Iris pigment epithelial cell (primary cell): ENCODE measurements at places on chromosomes 3 and 15.
A peak's percentile ranks its signal among the peaks of the same experiment; 100 is the strongest.

DNA sequence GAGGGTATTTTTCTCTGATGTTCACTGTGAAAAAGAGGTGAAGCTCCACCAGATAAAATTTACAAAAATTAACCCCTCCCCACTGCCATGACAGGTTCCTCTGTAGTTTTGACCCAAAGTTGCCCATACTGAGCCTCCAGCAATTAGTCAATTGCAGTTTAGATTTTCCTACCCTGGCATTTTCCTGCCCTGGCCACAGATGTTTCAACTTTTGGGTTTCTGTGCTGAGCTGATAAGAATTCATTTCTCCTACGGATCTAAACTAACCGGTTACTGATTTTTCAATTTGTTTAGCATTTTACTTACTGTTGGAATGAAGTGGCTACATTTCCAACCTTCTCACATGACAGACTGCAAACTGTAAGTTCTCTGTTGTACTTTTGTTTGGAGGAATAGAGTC is 1346.1 kb upstream of the EPHA6 start:
- DNase-seq = no peak

DNA sequence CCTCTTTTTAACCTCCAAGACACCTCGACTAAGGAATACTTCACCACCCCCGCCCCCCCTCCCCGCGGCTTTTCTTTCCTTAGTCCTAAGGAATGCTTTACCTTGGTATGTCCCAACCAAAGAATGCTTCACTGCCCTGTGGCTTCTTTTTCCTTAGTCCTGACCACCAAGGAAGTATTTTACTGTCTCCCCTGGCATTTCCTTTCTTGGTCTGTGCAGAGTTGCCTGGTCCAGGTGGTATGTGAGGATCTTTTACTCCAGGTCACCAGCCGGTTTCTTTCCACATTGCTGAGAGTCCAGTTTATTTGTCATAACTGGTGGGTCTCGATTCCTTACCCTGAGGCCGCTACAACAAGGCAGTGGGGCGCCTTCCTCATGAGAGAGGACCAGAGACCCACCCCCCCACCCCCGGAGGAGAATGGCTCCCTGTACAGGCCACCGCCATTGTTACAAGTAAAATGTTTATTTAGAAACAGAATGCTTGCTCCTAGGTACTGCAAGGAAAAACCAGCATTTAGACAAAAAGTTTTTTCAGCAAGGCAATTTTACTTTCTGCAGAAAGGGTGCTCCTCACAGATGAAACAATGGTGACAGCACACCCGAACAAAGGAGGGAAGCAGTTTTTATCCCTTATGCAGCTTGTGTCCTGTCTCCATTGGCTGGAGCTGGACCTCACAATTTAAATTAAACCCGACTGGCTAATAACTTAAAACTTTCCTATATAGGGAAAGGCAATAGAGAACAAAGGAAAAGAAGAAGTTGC is 23.1 kb upstream of the MTHFS start:
- no peak for DNase-seq

DNA sequence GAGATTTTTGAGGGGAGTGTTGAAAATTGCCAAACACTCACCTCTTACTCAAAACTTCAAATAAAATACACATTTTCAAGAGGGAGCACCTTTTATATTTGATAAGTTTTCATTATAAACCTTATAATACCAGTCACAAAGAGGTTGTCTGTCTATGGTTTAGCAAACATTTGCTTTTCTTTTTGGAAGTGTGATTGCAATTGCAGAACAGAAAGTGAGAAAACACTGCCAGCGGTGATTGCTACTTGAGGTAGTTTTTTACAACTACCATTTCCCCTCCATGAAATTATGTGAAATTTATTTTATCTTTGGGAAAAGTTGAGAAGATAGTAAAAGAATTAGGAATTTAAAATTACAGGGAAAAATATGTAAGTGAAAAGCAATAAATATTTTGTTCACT is 20.1 kb downstream of the DIPK2A start:
- no peak for DNase-seq

DNA sequence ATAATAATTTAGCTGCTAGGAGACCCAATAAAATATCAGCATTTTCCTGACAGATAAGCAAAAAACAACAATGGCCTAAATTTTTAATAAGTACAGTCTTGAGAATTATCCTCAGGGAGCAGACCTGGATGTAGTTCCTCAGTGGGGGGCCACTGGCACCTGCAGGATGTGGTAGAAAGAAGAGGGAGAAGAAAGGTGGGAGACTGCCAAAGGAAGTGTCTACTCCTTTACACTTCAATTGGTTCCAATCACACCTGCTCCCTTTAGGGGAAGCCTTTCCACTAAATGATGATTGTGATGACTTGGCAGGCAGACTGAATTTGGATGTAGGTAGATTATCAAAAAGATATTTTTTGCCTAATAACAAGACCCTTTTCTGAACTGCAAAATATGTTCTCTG is 353.0 kb upstream of the SATB1 start:
- no peak for DNase-seq

DNA sequence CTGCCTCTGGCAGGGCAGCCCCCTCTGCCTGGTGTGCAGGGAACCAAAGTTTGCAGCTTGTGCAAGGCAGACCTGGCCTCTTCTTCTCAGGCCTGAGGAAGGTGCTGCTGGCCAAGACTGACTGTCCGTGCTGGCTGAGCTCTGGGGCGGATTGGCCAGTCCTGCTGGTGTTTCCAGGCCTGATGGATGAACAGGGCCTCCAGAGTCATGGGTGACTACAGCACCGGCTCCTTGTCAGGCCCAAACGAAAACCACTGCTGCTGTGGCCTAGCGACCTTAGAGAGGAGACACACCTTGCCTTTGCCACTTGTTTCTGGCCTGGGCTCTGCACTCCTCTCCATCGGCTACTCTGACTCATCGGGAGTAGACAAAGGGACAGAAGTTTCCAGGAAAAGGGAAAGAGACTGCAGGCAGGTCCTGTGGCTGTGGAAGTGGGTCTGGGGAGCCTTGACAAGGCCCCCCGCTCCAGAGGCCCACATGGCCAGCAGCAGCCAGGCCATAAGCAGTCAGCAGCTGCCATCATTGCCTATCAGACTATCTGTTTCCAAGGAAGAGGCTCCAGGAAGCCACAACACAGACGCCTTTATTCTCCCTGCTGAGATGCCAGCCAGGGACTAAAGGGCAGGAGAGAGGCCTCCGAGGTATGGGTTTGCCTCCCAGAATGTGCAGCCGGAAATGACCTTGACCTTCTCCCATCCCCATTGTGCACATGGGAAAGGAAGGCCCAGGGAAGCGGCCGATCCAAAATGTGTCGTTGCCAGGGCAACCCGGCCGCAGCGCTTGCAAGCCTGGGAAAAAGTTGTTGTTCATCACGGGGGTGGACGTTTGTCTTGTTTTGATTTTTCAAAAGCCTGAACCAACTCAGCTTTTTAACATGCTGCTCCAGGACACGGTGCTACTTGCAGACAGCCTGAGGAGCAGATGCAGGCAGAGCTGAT is 160.5 kb downstream of the CHSY1 start:
- DNase-seq = peak; percentile 70

GRCh38 chr15:69164807-69165636 is 4.6 kb downstream of the GLCE start:
- peak; percentile 58 for DNase-seq

DNA sequence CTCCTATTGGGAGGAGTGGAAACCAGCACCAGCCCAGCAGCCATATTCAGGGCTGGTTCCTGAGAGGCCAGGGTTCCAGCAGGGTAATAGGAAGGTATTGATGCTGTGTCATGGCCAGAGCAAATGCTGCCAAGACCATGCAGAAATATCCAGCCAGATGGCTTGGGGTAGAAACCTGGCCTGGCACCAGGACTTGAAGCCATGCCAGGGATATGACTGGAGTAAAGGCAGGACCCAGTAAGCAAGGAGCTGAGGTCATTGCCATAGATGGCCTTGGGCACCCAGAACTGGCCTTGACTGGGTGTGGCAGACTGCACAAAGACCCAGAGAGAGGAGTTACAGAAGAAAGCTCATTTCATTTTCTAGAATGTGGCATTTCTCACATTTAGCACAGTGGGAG is 257.6 kb upstream of the GOLGA6L4 start:
- DNase-seq = no peak

GRCh38 chr3:84904816-84905555 is 53.8 kb upstream of the CADM2 start:
- DNase-seq = no peak

DNA sequence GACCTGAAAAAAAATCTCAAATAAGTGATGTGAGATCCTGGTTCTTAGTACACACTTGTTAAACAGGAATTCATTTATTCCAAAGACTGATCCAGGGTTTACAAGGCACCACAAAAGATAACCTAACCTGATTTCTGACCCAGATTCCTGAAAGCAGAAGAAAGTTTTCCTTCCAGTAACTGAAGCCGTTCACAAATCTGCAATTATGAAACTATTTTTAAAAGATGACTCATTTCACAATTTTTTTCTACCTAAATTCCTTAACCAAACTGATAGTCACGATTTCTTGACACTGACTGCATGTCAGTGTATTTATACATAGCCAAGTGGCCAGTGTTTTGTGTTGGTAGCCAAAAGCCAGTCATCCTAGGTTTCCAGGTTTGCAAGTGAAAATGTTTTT is 17.1 kb downstream of the SLC9A9 start:
- peak; percentile 52 for DNase-seq

DNA sequence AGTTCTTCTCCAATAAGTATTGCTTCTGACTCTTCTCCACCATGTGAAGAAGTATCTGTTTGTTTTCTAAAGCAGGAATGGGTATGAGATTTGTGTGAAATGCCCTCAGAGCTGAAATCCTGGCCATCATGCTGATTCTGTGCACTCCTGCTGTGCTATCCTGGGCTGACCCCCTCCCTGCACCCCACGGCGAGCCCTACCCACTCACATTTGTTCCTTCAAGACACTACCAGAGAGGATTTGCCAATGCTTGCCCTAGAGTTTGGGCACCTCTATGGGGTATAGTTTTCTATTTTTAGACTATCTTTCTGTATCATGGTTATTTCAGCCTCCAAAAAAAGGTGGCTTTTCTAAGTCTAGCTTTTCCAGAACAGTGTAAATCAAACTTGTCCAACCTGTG is 18.5 kb downstream of the TXNRD3 start:
- DNase-seq = no peak

GRCh38 chr3:170584585-170585007 is 1.3 kb downstream of the SLC7A14 start:
- DNase-seq = peak; percentile 63

GRCh38 chr15:54321426-54321825 is 343.2 kb downstream of the UNC13C start:
- no peak for DNase-seq

GRCh38 chr15:72538931-72539330 is 64.8 kb downstream of the ARIH1 start:
- no peak for DNase-seq

DNA sequence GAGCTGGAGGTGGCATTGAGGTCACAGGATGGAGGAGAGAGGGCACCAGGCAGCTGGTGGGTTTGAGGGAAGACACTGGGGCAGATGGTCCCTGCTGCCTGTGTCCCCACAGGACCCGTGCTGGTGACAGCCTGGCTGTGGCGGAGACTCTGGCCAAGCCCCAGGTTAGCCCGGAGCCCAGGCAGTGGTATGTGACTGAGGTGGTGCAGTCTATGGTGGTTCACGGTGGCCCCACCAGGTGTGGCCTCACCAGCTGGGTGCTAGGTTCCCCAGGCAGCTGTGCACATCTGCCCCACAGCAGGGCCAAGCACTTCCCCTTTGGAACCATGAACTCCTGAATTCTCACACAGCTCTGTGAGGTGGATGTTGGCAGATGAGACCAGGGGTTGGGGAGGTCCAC is 15.4 kb downstream of the PLXNA1 start:
- DNase-seq = no peak
